Right renal cortex interstitium (tissue), 3 donors: ENCODE measurements at places on chromosomes 13 and 19. TPM values are rescaled to one million over a fixed set of nuclear protein-coding genes. Genes with fewer than 3 reads are reported as not detected.

Gene CEACAM16
- polyA plus RNA-seq: not detected

GRCh38 chr19:2867025-2867991 lies at the start of gene ZNF556:
Gene ZNF556, plus strand, starts transcription at chr19:2867335. Its CDS starts 87 bp downstream, at chr19:2867422.
- no peak for DNase-seq

Gene PSG11
- not detected for polyA plus RNA-seq

- DNase-seq: no peak
These were observed 38.8 kb downstream of the CCDC169 start for GRCh38 chr13:36258831-36259230.

DNA sequence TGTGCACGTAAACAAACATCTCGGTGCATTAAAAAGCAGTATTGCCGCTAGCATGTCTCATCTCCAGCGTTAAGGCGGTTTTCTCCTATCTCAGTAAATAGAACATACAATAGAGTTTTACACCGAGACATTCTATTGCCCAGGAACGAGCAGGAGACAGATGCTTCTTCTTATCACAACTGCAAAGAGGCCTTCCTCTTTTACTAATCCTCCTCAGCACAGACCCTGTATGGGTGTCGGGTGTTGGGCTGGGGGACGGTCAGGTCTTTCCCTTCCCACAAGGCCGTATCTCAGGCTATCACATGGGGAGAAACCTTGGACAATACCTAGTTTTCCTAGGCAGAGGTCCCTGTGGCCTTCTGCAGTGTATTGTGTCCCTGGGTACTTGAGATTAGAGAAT lies 21.2 kb downstream of the ZNF233 start:
- no peak for DNase-seq

- DNase-seq: no peak
These were observed 9.4 kb downstream of the ZSCAN18 start for GRCh38 chr19:58088521-58089052.

GRCh38 chr13:44814836-44815235 lies 174.4 kb downstream of the NUFIP1 start:
- DNase-seq: no peak

Gene PLA2G4C
- 6.8 TPM for polyA plus RNA-seq

GRCh38 chr19:10112037-10112761 lies 706 bp downstream of the P2RY11 start:
- DNase-seq: no peak

DNA sequence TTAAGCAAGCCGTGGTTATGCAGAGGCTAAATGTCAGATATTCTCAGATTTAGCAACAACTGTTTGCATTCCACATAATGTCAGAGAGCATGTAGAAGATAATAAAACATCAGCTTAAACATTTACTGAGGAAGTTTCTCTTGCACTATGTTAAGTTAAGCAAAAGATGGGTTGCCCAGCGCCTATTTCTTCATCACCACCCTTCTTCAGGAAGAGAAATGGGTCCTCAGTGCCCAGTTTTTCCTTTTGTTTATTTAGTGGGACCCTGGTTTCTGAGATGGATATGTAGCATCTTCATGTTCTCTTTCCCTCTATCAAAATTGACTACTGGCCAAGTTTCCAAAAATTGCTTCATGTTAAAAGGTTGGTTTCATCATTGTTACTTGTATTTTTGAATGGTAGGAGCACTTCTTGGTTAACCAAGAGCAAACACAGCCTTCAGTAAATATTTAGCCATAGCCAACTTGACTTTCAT lies 356.8 kb downstream of the RFC3 start:
- no peak for DNase-seq

DNA sequence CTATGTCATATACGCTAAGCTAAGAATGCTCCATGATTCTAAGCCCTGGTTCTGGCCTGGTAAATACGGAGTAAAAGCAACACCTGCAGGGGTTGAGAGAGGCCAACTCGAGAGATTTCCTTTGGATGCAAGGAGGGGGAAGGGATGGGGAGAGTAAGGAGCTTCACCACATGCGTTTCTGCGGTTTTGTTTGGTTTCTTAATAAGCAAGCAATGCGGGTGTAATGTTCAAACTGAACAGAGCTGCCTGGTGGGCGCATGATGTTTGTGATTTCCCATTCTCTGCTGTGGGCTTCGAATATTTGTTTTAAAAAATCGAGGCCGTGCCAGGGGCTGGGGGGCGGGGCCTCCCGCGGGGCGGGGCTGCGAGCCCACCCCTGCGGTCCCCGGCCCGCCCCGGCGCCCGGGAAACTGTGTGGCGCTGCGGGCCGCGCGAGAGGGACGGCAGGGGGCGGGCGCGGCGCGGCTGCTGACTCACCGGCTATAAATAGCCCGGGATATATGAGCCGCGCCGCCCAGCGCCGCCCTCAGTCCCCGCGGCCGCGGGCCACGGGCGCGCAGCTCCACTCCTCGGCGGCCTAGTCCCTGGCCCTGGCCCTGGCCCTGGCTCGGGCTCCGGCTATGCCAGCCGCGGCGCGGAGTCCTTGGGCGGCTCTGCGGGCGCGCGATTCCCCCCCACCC lies 5.1 kb downstream of the BBC3 start:
- DNase-seq: peak; percentile 85

DNA sequence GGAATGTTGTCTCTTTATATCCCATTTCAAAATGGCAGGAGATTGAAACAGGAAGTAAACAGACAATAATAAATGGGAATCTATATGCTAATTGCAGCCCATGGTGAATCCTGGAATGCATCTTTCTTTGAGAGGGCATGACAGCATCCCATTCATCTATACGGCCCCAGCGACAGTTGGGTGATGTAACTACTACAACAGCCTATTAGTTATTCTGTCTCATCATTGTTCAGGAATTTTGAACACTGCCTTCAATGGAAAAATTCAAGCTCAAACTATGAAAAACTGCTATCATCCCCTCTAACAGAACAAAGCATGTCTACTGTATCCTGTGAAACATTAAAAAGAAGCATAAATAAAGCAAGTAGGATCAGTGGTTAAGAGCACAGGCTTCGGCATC lies 262.1 kb downstream of the DCT start:
- no peak for DNase-seq

GRCh38 chr19:10747271-10747670 lies 29.4 kb downstream of the DNM2 start:
- no peak for DNase-seq

Gene COL4A2
- polyA plus RNA-seq: 398 TPM

Gene NPHS1
- polyA plus RNA-seq: 124 TPM

- DNase-seq: no peak
These were observed 1178.4 kb upstream of the ATXN8OS start for GRCh38 chr13:68929075-68929745.

DNA sequence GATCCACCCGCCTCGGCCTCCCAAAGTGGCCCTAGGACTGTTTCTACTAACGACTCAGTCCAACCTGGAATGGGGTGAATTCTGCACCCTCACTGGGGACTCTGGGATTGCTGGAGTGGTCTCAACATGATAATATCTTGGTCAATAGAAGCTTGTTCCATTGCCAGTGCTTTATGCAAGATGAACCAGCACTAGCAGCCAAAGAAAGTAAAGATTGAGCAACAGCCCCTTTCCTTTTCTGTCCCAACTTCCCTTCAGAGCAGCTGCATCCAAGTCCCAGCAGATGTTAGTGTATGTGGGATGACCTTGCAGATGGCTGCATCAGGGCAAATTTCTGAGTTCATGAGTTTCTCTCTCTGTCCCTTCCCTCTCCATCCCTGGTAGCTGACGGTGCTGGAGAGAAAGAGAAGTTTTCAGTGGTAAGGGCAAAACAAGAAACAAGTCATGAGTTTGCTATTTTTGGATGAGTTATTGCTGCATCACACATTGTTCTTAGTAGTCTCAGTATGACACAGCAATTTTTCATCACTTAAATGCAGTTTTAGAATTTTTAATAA lies 183.6 kb upstream of the EDNRB start:
- DNase-seq: no peak

DNA sequence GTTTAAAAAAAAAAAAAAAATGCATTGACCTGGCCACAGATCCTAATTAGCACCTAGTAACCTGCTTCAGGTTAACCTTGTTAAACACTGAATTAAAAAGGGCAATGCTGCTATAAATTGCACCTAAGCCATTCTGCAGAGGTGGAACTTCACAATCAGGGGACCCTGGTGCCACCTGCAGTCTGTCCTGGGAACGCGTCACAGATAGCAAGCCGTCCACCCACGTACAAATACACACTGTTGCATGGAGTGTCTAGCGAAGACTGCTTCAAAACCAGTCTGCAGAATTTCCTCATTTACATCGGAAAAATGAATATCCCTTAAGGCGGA lies 169.3 kb downstream of the COL4A1 start:
- no peak for DNase-seq
